ENCODE measurements at places on chromosomes 11 and 22.
A peak's percentile ranks its signal among the peaks of the same experiment; 100 is the strongest.

DNA sequence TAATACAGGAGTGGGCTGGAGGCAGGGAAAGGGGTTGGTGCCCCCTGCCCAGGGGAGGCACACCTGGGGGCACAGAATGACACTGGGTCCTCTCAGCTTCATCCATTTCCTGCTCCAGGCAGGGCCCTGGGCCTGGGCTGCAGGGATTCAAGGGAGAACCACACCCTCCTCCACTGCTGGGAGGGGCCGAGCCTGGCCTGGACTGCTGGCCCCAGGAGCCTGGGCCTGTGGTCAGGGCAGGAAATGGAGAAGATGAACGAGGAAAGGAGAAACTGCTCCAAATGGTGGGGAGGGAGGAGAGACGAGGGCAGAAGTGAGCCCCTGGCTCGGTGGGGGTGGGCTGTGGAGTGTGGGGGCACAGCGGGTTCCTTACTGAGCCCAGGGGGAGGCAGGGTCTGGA is 38.1 kb upstream of the KCNQ1OT1 start:
- no peak for DNase-seq

DNA sequence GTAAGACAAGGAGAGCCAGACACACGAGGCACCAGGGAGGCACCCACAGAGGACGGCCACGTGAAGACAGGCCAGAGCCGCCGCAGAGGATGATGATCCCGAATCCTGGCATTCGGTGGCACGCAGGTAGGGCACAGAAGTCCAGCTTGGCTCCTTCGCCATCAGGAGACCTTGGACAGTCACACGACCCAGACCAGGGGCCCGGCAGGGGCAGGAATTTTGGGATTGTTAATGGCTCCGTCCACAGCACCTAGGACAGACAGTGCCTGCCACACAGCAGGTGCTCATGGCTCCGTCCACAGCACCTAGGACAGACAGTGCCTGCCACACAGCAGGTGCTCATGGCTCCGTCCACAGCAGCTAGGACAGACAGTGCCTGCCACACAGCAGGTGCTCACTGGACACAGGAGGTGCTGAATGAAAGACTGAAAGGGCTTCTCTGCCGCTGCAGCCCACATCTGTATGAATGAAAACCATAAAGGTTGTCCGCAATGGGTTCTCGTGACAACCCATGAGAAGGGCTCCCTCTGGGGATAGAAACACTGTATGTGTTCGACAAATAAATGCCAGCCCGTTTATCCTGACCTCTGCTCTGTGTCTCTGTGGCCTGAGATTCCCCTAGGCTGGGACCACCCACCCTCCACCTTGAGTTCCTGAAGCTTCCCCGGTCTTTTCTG is 341.6 kb downstream of the CTTN start:
- DNase-seq: no peak

DNA sequence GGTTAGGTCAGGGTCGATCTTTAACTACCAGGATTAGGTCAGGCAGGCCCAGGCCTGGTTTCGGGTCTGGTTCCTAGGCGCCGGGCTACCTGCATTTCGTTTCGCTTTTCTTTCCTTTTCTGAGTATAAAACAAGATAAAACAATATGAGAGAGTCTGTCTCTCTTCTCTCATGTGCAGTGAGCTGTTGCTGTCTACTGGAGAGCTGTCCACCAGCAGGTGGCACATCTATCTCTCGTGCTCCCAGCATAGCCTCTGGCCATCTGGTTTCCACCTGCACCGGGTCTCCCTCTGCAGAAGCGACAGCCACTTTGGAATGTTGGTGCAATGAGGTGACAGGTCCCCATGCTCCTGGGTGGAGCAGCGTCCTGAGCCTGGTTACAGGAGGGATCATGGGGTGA is 27.6 kb downstream of the RIBC2 start:
- DNase-seq: peak; percentile 23

DNA sequence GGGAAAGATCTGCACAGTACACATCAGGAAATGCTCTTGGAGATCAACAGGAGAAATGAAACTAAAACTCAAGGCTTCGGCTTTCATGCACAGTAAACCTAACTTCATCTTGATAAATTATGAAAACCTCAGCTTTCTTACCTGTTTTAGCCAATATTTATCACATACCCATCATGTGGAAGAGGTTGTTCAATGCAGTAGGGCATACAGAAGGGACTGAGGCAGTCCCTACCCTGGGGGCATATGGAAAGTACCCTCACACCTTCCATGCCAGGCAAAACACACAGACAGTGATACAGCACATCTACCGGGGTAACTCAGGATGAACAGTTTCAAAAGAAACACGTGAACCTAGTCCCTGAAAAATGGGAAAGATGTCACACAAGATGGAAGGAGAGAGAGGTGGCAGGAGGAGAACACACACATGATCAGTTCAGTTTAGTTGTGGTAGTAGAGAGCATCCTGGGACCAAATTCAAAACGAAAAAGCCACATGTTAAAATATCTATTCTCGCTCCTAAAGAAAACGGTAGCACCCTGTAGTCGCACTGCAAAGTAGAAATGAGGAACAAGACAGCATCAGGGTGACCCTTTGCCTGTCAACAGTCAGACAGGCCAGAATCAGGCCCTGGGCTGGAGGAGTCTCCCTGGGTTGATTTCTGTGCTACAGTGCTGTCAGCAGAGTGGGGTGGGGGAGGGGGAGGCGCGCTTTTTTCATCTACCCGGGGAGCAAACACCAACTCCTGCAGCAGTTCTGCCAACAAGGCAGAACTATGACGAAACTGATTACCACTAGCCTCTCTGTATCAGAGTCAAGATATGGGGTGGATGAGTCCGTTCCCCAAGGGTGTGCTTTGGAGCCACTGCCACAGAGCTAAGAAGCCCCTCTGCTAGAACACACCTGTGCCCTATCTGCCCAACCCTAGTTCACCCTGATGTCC is 1.3 kb downstream of the HIRA start:
- DNase-seq: no peak

- no peak for DNase-seq
These were observed 105.1 kb downstream of the CHST1 start for GRCh38 chr11:45560155-45560912.

DNA sequence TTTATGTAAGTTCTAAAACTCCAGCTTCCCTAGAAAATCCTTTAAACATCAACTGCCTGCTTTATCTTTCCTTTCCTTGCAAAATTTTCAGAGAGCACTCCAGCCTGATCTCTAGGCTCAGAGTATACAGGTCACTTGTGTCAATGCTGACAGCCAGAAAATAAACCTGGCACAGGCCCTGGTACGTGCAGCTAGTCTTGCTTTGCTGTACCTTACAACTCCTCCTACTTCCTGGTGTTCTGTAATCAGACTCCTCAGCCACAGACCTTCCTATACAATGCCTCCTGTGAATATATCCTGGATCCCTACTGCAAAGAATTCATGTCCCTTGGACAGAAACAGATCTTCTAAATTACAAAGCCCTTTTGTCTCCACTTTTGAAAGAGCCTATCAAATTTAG is 24.2 kb upstream of the TMEM123 start:
- DNase-seq: no peak

DNA sequence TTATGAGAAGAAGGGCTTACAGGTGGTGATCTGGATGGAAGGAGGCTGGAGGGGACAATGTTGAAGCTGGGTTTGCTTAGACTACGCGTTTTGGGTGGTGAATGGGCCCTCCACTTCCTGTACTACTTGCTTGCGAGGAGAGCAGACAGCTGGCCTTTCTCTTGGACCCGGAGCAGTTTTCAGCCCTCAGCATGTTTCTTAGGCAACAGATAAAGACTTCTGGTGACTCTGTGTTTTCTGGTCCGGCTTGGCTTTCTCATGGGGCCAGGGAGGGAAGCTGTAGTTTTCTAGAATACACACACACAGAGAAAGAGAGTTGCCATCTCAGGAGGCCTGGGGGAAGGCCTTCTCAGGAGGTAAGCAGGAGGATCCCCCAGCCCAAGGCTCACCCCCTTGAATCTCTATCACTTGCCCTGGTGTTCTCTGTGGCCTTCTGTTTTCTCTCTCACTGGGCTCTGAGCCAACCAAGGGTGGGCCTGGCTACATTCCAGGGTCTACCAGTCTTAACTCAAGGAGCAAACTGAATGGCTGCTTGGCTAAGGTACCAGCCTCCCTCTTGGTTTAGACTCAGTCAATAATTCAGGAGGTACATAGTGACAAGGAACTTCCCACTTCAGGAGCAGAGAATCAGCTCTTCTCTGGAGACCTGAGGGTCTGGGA is 2.4 kb downstream of the CCS start:
- DNase-seq: no peak

GRCh38 chr22:31179345-31179744 is 19.4 kb downstream of the RNF185 start:
- no peak for DNase-seq

GRCh38 chr11:92045301-92045700 is 179.3 kb upstream of the FAT3 start:
- DNase-seq: no peak

GRCh38 chr22:25509374-25509791 is 55.1 kb upstream of the GRK3 start:
- DNase-seq: no peak

DNA sequence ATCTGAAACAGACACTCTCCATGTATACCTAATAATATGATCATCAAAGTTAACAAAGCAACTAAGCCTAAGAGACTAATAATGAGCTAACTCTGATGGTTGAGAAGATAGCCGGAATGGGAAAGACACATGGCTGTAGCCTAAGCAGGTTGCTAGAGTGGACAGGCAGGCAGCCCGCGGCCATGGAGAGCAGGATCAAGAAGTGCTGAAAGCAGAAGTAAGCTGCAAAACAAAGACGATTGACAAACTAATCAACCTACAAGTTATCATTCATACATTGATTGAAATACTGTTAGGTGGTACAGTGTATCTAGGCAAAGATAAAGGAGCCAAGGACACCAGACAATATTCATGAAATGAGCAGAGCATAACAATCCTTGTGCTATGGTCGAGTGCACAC is 29.3 kb downstream of the SLN start:
- DNase-seq: no peak

DNA sequence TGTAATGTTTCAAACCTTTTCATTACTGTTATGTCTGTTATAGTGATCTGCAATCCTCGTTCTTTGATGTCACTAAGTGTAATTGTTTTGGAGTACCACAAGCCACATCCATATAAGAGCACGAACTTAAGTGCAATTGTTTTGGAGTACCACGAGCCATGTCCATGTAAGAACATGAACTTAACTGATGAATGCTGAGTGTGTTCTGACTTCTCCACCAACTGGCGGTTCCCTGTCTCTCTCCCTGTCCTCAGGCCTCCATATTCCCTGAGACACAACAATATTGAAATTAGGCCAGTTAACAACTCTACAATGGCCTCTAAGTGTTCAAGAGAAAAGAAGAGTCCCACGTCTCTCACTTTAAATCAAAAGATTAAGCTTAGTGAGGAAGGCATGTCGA is 23.5 kb downstream of the TESMIN start:
- DNase-seq: no peak

All from hypothalamus (tissue), 51 donors.